ENCODE measurements at places on chromosomes 2 and 18. TPM values are rescaled to one million over a fixed set of nuclear protein-coding genes. Genes with fewer than 3 reads are reported as not detected.

GRCh38 chr2:207180741-207181140 lies 15.0 kb upstream of the KLF7 start:
- no peak for DNase-seq

DNA sequence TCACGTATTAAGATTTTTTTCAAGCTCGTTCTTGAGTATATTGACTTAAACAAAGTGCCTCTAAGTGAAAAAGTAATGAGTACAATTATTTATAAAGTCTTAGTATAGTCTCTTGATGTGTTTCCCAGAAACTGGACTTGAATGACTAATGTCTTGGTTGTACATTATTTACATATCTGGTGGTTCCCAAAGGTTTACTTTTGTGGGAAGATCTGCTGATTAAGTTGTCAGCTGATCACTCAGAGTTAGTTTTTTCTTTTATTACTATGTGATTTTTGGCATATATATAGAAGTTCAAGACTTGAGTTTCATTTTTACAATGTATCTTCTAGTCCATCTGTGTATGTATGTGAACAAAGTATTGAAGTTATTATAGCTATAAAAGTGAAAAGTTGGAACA lies 29.5 kb downstream of the RNF144A start:
- DNase-seq, result no peak

GRCh38 chr2:205297846-205298245 lies 384.5 kb upstream of the NRP2 start:
- no peak for DNase-seq

- no peak for DNase-seq
Measured at GRCh38 chr2:234462218-234462992, 34.5 kb downstream of the ARL4C start.

GRCh38 chr18:48855422-48856377 lies 95.1 kb downstream of the SMAD7 start:
- DNase-seq, result no peak

DNA sequence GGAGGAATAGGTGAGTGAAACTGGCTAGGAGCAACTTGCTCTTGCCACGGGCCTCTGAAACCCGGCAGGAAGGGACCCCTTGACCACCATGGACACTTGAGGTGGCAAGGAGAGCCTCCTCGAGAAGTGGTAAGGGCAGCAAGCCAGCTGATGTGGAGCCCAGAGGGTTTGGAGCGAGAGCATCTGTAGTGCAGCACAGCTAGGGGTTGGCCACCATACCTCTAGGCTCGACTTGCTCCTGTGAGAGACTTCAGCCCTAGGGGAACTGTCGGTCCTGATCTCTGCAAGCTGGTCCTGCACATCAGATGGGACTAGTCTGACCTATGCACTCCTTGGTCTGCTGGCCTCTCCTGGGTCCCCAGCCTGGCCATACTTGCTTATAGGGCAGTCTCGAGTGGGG lies 158.4 kb downstream of the CCDC178 start:
- DNase-seq, result no peak

DNA sequence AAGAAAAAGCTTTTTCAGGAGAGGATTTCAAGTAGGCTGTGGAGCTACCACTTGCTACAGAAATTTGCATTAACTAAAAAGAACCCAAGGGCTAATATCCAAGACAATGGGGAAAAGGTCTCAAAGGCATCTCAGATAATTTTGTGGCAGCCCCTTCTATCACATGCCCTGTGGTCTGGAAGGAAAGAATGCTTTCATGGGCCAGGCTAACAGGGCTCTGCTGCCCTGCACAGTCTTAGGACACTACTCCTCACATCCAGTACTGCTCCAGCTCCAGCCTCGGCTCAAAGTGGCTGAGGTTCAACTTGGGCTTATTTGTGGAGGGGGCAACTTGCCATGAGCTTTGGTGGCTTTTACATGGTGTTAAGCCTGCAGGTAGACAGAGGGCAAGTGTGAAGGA lies 1150.3 kb downstream of the CNTNAP5 start:
- DNase-seq, result no peak

Gene OSR1
- 5.1 TPM for total RNA-seq

Gene LOXHD1
- total RNA-seq, result not detected

Gene FHOD3
- 23.1 TPM for total RNA-seq

Data from NCI-H460 (cell line).